Activated naive CD4-positive, alpha-beta T cell (primary cell): ENCODE measurements at places on chromosomes 13 and 19.

- no peak for DNase-seq
Observed at GRCh38 chr13:25267715-25268114, 19.6 kb downstream of the MTMR6 start.

DNA sequence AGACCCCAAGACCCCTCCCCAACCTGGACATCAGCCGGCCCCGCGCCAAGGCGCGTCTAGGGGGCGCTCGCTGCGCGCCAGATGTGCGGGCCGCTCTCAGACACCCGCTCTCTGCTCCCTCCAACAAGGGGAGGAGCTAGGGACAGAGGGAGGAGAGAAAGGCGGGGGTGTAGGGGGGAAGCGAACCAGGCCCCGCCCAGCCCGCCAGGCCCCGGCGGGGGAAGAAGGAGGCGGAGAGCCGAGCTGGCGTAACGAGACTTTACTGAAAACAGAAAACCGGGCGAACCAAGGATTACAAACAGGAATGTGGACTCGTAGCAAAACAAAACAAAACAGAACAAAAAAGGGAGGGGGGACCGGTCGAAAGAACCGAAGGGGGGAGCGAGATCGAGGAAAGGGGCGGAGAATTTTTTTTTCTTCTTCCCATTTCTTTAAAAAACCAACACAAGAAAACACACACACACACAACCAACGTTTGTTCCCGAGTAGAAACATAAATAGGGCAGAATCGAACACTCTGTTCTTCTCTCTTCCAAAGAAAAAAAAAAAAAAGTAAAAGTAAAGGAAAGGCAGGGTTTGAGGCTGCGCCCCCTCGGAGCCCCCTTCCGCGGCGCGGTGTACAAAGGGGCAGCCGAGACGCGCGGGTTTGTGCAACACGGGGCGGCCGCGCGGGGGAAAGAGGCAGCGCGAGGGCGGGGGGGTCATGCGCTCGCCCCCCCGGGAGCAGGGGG lies 1.7 kb downstream of the JUND start:
- peak; percentile 61 for DNase-seq

- no peak for DNase-seq
Observed at GRCh38 chr19:5193192-5193591, 147.4 kb downstream of the PTPRS start.

- DNase-seq = no peak
Observed at GRCh38 chr19:55345818-55346724, 6.4 kb downstream of the KMT5C start.

DNA sequence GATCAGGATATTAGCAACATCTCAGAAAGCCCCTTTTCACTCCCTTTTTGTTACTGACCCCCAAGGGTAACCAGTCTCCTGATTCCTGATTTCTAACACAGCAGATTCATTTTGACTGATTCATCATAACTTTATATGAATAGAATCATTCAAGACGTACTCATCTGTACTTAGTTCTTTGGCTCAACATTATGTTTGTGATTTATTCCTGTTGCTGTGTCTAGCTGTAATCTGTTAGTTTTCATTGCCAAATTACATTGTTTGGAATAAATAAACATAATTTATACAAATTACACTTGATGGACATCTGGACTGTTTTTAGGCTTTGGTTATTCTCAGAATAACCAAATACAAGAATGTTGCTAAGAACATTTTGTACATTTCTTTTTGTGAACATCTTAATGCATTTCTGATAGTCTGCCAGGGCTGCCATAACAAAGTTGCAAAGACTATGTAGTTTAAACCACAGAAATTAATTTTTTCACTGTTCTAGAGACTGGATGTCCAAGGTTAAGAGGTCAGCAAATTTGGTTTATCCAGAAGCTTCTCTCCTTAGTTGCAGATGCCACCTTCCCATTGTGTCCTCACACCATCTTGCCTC lies 62.8 kb upstream of the EDNRB start:
- DNase-seq = no peak

DNA sequence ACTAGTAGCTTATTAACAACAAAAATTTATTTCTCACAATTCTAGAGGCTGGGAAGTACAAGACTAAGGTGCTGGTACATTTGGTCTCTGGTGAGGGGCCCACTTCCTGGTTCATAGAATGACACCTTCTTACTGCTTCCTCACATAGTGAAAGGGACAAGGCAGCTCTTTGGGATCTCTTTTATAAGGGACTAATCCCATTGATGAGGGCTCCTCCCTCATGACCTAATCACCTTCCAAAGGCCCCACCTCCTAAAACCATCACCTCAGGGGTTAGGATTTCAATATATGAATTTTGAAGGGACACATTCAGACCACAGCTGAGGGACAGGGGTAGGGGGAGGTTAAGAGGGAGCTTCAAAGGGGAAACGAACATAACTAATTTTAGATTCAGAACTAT lies 20.3 kb downstream of the SPART start:
- DNase-seq = no peak

- no peak for DNase-seq
Observed at GRCh38 chr13:60335531-60335930, 61.5 kb upstream of the TDRD3 start.

- no peak for DNase-seq
Observed at GRCh38 chr13:21529146-21529893, 70.2 kb upstream of the ZDHHC20 start.

DNA sequence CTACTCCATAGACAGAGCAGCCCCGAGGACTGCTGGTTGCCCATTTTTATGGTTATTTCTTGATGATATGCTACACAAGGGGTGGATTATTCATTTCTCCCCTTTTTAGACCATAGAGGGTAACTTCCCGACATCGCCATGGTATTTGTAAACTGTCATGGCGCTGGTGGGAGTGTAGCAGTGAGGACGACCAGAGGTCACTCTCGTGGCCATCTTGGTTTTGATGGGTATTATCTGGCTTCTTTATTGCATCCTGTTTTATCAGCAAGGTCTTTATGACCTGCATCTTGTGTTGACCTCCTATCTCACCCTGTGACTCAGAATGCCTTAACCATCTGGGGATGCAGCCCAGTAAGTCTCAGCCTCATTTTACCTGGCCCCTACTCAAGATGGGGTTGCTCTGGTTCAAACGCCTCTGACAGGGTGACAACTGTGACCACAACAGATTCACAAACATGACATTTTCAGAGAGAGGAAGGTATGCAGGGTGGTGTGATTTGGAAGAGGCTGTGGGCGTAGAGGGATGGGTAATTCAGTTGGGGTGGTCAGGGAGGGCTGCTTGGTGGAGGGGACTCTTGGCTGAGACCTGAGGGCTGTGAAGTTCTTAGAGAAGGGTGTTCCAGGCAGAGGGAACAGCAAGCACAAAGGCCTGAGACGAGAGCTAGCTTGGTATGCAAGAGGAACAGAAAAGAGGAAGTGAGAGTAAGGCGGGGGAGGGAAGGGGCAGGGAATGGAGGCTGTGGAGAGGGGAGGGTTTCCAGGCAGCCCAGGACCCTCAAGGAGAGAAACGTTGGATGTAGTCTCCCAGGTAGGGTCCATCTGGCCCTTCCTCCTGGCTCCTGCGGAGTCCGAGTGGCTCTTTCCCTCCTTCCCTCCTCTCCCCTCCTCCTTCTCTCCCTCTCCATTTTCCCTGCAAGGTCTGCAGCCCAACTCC lies 23.5 kb downstream of the FAM187B start:
- DNase-seq = no peak

- DNase-seq = peak; percentile 15
Observed at GRCh38 chr13:49300739-49301589, 53.2 kb downstream of the CDADC1 start.

GRCh38 chr19:10339380-10339960 lies at the start of gene ICAM3:
TSS of gene ICAM3 (minus strand) at chr19:10339624. CDS start at chr19:10339614, 10 bp downstream.
- peak; percentile 20 for DNase-seq

- no peak for DNase-seq
Observed at GRCh38 chr13:49569993-49570689, 15.2 kb downstream of the RCBTB1 start.

DNA sequence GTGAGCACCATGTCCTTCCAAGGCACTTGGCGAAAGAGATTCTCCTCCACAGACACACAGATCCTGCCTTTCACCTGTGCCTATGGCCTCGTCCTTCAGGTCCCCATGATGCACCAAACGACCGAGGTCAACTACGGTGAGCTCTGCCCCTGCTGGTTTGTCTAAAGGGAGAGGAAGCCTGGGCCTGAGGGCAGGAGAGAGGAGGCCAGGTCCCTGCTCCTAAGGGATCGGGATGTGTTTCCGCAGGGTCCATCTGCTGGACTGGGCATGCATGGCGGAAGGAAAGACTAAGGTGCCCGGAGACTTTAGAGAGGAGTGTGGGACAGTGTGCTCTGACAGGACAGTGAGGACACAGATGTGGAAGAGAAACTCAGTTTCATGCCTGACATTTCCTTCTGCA lies 7.6 kb downstream of the SERPINE3 start:
- no peak for DNase-seq

DNA sequence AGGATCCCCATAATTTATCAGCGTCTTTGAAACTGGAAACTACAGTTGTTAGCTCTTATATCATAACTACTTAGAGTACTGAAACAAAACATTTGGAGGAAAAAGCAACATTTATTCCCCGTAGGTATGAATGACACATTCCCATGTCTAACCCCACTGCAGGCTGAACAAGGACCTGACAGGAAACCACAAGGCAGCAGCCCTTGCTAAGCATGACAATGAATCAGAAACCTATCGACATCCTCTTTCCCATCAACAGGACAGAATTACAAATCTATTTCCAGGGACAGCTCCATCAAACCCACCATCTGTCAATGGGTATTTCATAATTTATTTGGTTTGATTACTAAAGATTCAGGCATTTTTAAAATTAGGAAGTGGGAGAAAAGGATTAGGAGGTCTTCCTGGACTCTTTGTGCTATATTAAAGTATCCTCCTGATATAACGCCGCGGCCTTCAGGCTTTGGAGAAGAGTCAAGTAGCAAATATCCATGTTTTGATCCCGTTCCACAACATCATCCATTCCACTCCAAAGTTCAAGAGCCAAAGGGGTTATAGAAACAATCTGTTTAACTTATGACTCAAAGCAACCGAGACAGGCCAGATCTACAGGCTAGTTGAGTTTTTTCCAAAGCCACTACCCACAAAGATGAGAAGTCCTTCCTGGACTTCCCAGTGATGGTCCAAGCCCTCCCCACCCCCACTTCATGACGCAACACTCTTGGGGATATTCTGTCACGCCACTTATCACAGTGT lies 51.1 kb downstream of the FAM216B start:
- DNase-seq = no peak

DNA sequence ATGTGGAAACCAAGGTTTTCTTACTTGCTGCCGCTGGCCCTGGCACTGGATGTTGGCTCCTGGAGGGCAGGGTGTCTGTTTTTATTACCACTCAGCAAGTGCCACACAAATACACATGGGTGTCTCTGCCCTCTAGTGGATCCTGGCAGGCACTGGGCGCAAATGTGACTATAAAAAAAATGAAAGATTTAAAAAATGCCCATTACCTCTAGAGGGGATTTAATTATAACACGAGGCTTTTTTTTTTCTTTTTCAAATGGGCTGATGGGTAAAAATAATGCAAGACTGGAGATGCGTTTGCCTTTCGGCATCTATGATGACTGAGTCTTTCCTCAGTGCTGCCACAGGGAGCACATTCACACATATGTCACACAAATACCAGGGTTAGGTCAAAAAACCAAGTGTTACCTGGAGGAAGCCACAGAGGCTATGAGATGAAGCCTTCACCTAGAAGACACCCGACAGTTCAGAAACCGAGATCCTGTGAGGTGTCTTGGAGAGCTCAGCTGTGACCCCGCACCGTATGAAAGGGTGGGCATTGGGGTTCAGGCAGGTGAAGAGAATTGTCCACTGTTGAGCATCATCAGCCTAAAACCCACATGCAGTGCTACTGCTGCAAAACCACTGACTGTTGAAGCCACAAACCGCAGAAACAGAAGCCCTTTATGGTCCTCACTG lies 25.7 kb downstream of the CHAMP1 start:
- DNase-seq = no peak

- DNase-seq = no peak
Observed at GRCh38 chr13:41710771-41711170, 250.1 kb downstream of the VWA8 start.

DNA sequence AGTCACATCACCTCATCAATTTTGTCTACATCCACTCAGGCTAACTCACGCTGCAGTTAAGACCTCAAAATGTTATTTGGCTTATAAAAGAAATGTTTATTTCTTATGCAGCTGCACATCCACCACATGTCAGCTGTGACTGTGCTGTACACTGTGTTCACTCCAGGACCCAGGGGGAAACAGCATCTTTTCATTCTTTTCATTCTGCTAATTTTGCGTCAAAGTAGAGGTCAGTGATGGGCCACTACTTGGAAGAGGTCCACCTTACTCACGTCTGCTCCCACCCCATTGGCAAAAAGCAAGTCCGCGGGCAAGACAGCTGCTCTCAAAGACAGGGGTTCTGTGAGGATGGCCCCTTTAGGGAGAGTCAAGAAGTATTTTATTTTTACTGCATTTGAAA lies 4.5 kb upstream of the DCT start:
- no peak for DNase-seq

- DNase-seq = no peak
Observed at GRCh38 chr19:4556597-4557127, 2.8 kb downstream of the SEMA6B start.

DNA sequence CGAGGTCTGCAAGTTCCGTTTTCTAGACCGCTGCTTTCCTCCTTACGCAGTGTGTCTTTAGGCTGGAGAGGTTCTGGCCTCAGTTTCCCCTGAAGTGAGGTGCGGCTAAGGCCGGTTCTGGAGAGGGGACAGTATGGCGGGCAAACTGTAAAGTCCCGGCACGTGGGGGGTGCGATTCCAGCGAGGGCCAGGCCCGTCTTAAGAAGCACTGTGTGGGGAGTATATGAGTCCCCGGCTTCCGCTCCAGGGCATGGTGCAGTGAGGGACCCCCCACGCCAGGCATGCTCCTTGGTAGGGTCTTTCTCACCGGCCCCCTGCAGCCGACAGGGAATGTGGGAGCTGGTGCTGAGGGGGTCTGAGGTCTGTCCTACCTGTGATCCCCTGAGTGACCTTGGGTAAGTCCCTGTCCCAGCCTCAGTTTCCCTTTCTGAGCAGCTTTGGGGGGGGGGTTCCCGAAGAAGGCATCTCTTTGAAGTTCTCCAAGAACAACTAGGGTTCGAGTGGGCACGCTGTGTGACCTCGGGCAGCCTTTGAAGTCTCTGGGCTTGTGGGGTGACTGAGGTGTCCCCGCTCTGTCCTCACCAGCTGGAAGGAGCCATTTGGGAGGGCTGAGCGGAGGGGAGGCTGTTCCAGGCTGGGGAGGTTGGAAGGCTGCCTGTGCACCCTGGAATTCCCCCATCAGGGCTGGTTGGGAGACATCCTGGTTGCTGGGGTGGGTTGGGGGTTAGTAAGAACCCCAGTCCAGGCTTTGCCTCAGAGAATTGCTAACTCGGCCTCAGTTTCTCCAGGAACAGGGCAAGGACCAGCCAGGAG lies 1.5 kb downstream of the NFIC start:
- no peak for DNase-seq

DNA sequence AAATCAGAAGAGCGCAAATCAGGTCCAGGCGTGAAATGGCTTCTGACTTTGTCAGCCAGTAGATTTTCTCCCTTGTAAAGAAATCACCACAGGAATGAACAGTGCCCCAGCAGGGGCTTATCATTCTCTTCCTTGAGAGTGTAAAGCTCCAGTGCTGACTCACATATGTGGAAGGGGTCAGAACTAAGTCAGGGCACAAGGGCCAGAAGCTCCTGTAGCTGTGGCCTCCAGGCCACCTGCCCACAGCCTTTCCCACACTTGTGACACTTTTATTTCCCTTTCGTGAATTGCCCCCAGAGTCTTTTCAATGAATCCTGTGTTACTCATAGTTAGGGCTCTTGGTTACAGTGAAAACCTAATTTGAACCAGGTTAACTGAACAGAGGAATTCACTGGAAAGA lies 99.6 kb downstream of the SUCLA2 start:
- DNase-seq = no peak
